Activated T-helper 1 cell treated with anti-CD3 and anti-CD28 coated beads, Interleukin-2, amount 50 U/mL, for 16 hours (primary cell): ENCODE measurements at places on chromosomes 2 and 18.

DNA sequence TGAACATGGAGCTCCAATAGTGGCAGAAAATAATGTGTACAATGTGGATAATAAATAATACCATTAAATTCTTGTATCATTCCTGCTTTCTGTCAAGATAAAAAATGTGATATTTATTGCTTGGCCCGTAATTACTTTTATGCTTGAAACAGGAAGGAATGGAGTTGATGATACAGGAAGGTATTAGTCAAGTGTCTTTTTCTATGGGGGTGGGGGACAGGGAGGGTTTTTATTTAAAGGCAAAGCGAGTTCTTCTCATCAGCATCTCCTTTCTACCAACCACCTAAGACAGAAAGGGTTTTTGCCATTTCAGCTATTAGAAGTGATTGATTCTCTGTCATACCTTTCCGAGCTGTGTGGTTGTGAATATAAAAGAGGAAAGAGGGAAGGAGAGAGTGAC lies 135.3 kb downstream of the DCC start:
- no peak for DNase-seq

DNA sequence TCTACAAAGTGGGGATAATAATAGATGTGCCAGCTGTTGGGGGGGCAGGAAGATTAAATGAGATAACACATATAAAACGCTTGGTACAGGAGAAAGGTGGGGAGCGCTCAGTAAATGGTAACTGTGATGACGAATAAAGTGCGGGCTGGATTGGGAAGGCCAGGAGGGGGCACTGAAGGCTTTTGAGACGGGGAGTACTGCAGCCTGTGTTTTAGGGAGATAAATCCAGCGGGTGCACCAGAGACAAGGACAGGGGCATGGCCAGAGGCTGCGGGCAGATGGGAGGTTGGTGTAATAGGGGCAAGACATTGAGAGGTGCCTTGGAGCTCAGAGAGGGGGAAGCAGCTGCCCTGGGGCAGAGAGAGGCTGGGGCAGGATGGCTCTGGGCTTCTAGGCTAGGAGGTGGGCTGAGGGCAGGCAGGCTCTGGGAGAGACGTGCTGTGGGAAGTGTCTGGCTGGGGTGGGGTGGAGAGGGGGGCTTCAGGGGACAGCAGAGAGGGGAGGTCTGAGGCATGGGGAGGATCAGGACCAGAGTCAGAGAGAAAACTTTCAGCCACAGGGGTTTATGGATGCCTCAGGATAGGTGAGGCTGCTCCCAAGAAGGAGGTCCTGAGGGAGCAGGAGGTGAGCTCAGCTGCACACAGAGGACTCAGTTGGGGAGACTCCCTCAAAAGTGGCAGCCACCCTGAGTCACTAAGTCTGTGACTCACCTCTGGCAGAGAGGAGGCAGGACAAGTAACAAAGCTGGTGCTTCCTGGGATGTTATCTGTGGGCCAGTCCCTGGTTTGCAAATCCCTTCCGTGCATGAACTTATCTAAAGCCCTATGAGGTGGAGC lies 18.8 kb downstream of the TEX44 start:
- DNase-seq = peak; percentile 39

- no peak for DNase-seq
Observed at GRCh38 chr2:26562811-26563645, 78.1 kb downstream of the CIB4 start.

DNA sequence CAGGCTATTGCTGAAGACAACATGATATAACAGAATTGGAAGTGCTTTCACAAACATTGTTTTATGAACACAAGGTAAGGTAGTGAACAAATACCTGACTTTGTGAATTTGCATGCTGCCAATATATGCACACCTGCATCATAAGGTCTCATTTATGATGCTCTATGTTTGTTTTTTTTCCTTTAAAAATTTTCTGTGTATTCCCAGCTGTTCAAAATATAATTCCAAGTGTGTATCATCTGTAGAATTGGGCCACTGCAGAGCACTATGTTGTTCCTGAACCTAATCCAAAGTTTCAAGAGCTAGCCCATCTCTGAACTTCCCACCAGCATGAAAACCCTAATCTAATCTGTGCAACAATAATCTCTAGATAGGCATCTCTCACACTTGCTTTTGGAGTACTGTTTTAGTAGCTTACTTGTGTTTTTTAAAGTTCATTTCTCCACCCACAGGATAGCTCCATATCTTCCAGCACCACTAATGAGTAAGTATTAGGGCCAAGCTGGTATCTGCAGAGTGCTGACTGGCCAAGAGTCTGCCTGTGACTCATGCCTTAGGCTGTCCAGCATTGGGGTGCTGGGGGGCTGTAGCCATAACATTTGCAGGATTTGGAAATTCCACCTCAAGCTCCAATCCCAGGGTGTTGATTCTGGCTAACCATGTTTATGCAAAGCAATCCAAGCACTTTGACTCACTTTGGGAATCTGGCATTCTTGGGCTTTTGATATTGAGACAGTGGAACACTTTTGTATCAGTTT lies 208.2 kb upstream of the REV1 start:
- DNase-seq = no peak

- no peak for DNase-seq
Observed at GRCh38 chr2:106197878-106198277, 3.8 kb upstream of the UXS1 start.
